ENCODE measurements at places on chromosomes 13 and 19.

- no peak for DNase-seq
Measured at GRCh38 chr13:40352802-40353562, 313.5 kb downstream of the FOXO1 start.

DNA sequence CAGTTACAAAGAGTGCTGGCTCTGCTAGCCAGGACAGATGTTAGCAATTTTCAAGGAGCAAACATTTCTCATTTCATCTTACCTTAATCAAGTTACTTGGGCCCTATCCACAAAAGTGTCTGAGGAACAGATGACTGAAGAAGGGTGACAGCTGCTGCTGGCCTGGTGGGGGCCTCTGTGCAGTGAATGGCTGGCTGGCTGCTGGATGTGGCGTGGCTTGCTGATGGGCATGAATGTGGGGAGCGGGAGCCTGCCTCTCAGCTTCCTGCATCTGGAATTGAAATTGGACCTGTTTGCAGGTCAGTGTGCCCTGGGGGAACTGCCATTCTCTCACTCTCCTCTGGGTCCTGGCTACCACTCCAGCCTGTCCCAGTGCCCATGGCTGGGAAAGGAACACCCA is 94.7 kb downstream of the RGCC start:
- DNase-seq: no peak

GRCh38 chr13:29954082-29955028 is 103.9 kb upstream of the UBL3 start:
- DNase-seq: peak; percentile 60

- no peak for DNase-seq
Measured at GRCh38 chr13:20342311-20342710, 110.2 kb upstream of the GJB6 start.

DNA sequence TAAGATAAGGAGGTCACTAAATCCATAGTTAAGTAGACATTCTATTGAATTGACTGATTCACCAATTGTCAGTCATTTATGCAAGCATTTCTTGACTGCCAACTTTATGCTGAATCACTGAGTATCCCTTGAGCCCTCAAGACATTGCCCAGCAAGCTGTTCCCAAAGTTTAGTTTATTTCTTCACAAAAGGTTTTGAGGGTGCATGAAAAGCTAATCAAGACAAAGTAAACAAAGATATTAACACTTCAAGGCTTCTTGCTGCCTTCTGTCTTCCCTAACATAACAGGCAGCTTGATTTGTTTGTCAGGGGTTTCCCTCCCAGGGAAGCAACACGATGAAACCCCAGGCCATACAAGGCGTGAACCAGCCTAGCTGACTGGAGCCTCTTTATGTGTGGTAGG is 374.4 kb downstream of the SPRY2 start:
- DNase-seq: no peak

DNA sequence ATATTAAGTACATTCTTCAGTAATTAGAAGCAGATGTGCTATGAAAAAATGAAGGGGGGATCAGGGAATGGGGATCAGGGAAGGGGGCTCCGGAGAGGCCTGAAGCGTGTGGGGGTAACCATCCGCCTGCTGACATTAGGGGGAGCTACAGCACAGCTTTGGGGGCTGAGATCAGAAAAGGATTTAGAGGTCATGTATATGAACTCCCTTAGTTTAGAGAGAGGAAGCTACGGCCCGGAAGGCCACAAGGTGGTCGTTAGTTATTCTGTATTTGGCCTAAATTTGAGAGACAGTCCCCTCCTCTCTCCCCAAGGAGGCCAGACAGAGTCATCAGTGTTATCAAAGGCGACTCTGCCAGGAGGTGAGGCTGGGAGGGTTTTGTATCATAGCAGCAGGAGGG is 99.0 kb downstream of the TM9SF2 start:
- no peak for DNase-seq

GRCh38 chr13:25932365-25932764 is 119.5 kb downstream of the SHISA2 start:
- DNase-seq: no peak

DNA sequence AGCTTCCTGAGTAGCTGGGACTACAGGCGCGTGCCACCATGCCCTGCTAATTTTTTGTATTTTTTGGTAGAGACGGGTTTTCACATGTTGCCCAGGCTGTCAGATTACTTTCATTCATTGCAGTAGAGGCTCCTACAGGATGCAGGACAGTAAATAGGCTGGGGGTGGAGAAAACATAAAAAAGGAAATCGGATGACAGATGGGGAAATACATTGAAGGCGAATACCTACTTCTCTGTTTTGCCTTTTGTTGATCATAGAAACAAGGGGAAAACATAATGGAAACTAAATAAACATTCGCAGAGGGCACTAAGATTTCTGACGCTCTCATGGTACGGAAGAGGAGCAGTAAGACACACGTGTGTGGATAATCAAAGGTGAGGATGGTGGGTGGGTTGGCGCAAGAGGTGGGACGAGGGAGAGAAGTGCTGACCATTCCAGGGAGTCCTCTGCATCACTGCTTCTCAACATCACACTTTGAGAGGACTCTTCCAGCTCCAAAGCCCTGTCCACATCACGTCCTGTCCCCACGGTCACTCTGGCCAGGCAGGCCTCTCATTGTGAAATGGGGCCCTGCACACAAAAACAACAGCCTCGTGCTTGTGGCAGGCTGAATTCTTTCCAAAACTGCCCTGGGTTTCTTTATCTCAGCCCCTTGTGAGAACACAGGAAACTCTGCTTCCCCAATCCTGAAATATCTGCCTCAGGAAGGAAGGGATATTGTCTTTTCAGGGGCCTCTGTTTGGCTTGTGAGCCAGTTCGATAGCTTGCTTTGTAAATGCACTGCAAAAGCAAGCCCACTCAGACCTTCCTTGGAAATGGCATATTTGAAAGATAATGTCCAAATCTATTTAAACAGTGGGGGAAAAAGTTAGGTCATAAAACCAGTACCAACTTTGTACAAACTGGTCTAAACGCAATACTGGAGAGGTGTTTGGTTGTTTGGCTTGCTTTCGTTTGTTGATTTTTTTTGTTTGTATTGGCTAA is 188.5 kb downstream of the FOXO1 start:
- no peak for DNase-seq

GRCh38 chr13:59304596-59304995 is 859.1 kb downstream of the DIAPH3 start:
- no peak for DNase-seq

- no peak for DNase-seq
Measured at GRCh38 chr13:40980461-40980860, 38.7 kb downstream of the ELF1 start.

GRCh38 chr13:50026788-50027473 is 11.7 kb downstream of the KCNRG start:
- DNase-seq: no peak

DNA sequence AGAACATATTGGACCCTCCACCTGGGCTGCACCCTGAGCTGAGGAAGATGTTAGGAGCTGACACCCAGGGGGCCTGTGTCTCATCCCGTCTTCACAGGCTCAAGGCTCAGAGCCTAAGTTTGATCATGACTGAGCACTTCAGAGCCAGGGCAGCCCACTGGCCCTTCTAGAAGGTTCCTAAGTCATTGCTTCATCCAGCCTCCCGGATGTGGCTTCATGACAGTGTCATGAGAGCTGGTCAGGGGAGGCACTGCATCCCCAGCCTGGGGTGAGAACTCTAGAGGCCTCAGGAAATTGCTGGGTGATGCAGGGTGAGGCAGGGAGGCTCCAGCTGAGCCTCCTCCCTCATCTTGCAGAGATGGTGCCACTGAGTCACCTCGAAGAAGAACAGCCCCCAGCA is 24.9 kb upstream of the PIK3R2 start:
- no peak for DNase-seq

GRCh38 chr19:53882391-53883050 is 524 bp downstream of the PRKCG start:
- DNase-seq: no peak

DNA sequence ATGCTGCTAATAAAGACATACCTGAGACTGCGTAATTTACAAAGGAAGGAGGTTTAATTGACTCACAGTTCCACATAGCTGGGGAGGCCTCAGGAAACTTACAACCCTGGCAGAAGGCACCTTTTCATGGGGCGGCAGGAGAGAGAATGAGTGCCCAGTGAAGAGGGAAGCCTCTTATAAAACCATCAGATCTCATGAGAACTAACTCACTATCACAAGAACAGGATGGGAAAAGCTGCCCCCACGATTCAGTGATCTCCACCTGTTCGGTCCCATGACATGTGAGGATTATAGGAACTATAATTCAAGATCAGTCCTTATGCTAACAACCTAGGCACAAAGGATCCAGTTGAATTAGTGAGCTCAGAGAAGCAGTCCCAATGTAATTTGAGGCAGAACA is 59.4 kb downstream of the GPC6 start:
- no peak for DNase-seq

DNA sequence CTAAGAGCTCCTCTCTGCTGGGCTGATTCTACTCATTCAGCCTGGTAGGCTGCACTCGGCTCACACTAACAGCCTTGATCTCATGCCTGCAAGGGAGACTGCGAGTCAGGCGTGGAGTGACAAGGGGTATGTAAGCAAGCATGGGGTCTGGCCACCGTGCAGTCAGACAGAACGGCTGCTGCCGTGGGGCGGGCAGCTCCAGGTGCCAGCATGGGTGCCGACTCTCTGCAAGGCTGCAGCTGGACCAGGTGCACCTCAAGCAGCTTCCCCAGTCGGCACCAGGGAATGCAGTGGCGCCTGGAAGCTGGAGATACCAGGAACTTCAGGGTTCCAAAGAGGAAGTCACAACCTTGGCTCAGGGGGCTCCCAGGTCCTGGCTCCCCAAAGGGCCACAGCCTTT is 892.3 kb downstream of the OLFM4 start:
- DNase-seq: no peak

DNA sequence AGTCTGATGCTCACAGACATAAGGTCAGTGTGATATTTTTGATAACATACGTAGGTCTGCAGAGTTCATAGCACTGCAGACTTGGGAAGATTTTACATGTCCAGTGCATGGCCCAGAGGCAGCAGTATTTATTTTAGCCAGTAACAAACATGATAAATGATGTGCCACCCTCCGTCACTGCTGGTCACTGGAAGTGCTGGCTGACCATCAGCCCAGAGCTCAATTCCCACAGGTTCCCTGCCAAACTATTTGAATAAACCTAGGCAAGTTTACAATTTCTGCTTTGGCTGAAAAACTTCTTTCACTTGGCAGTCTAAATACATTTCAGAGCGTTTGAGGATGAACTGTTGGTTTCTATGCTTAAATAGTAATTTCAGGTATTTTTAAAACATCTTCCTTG is 135.5 kb upstream of the EDNRB start:
- no peak for DNase-seq

DNA sequence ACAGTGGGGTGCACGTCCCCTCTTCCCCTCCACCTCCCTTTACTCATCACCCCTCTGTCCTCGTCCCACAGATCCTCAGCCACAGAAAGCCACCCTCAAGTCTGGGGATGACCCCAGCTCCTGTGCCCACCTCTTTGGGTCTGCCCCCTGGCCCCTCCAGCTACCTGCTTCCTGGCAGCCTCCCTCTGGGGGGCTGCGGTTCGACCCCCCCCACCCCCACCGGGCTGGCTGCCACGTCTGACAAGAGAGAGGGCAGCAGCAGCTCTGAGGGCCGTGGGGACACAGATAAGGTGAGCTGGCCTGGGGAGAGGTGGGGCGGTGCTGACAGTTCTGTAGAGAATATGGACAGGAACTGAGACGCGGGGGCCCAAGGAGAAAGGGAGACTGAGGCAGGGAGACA is 11.1 kb downstream of the IRF3 start:
- DNase-seq: no peak

DNA sequence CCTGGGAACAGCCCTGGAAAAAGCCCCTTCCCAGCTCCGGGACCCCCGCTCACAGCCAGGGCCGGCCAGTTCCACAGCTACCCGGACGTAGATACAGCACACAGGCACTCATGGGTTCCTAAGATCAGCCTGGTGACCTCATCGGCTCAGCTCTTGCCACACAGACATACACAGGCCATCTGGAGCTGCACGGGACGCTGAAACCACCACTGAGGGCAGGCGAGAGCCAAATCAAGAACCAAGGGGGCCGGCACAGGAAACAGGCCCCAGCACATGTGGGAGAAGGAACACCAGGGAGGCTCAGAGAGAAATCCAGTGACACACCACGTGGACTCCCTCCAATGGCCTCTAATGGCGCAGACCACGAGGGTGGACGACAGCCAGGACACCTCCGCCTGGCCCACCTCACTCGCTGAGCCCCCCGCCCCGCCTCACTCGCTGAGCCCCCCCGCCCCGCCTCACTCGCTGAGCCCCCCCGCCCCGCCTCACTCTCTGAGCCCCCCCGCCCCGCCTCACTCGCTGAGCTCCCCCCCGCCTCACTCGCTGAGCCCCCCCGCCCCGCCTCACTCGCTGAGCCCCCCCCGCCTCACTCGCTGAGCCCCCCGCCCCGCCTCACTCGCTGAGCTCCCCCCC is 69.7 kb upstream of the C13orf46 start:
- DNase-seq: no peak

- DNase-seq: no peak
Measured at GRCh38 chr13:53775807-53776206, 747.2 kb downstream of the OLFM4 start.

- no peak for DNase-seq
Measured at GRCh38 chr13:34751492-34751891, 190.6 kb upstream of the NBEA start.

DNA sequence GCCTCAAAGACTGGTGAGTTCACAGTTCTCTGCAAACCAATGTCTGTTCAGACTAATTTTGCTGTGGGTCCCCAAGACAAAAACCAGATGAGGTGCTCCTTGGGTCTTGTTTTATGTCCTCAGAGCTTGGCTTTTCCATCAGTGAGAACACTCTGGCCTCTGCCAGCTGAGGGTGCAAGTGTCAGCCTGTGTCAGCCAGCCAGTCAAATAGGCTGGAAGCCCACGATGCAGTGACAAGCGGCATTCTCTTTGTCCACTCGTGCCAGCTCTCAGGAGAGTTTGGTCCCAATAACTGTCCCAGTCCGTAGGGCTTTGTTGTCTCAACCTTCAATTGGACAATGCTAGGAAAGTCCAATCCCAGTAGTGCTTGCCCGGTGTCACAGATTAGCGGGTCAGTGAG is 9.4 kb upstream of the AKT2 start:
- DNase-seq: no peak

DNA sequence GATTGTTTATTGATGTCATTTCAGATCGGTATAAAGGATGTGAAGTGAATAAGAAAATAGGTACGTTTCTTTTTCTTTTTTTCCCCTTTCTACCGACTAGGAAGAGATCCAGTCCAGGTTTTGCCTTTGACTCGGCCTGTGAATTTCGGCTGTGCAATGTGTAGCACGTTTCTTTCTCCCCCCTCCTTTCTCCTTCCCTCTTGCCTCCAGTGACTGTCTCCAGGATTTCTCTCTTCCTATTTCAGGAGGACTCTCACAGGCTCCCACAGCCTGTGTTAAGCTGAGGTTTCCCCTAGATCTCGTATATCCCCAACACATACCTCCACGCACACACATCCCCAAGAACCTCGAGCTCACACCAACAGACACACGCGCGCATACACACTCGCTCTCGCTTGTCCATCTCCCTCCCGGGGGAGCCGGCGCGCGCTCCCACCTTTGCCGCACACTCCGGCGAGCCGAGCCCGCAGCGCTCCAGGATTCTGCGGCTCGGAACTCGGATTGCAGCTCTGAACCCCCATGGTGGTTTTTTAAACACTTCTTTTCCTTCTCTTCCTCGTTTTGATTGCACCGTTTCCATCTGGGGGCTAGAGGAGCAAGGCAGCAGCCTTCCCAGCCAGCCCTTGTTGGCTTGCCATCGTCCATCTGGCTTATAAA is at the start of gene GPC6:
Gene GPC6 (plus strand): TSS at position 185 of the 657 bp plus-strand sequence.
- DNase-seq: no peak

All from stimulated activated effector memory CD8-positive, alpha-beta T cell treated with anti-CD3 and anti-CD28 coated beads, Interleukin-12 subunit alpha, Interleukin-12 subunit beta, amount 100 ng/mL, for 72 hours (primary cell).